Coronary artery (tissue), 2 donors: ENCODE measurements at places on chromosomes 11 and 22.

DNA sequence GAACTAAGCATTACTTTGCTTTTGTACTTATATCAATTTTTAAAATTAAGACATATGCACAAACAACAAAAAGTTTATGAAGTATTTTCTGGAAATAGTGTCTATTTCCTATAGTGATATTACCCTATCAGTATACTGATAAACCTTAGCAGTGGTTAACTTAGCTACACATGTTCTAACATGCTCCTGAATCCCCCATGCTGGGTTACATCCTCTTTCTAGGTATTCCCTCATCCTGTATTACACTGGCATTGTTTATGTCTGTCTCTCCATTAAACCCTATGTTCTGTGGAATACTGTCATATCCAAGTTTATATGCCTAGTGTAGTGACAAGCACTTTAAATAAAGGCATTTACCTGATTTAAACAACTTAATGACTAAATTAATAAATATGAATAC is 1.8 kb upstream of the FAR1 start:
- no peak for DNase-seq

DNA sequence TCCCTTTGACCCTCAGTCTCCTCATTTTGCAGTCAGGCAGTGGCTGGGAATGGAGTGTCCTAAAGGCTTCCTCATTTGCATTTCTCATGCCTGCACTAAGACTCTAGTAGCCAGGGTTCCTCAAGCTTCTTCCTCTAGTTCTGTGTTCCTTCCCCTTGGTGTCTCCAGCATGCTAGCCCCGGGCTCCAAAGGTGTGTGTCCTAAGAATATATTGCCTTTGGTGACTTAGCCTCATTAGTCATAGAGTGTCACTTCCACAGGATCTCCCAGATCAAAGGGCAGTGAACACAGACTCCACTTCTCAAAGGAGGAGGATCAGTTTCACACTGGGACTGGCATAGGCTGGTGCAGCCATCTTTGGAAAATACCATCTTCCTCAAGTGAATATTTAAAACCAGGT is 21.4 kb upstream of the ACER3 start:
- no peak for DNase-seq

- DNase-seq: no peak
Observed at GRCh38 chr11:16404781-16405285, 48.5 kb upstream of the SOX6 start.

- DNase-seq: no peak
Observed at GRCh38 chr11:59025097-59025496, 61.0 kb upstream of the GLYATL1B start.

DNA sequence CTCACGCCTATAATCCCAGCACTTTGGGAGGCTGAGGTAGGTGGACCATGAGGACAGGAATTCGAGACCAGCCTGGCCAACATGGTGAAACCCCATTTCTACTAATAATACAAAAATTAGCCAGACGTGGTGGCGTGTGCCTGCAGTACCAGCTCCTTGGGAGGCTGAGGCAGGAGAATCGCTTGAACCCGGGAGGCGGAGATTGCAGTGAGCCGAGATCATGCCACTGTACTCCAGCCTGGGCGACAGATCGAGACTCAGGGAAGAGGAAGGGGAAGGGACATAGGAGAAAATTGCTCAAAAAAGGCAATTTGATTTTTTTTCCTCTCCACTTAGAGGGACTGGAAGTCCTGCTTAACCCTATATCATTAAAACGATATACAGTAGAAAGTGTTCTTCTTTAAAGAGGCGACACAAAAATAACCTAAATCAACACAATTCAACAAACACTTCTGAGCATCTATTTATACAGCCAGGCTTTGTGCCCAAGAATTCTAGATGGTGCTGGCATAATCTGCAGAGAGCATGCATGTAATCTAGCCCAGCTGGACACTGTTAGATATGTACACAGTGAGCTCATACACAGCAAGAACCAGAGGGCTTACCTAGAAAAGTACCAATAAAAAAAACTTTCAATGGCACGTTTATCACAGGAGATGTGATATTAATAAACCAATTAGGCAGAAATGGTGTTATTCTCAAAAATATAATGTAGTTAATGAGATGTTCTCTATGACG is 20.9 kb upstream of the DENND5A start:
- DNase-seq: no peak

- no peak for DNase-seq
Observed at GRCh38 chr11:85827748-85828639, 17.1 kb upstream of the SYTL2 start.

GRCh38 chr11:112016088-112016764 is 9.0 kb upstream of the DLAT start:
- DNase-seq: no peak

DNA sequence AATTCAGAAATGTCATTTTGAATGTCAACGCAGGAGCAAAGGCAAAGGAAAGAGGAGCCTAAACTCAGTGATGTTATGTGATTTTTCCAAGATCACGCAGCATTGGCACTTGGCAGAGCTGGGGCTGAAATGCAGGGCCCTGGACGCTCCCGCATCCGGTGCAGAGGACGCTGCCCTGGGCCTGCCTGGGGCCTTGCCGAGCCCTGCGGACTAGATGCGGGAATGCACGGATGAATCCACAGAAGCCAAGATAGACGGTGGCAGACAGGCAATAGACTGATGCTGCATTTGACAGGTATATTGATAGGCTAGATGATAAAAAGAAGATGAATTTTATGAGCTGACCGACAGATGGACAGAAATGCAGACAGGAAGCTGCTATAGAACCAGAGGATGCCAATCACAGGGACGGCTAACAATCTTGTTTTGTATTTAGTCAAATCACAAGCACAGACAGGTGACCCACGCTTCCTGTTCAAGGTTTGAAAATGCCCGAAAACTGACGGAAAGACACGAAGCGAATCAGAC is 696 bp upstream of the MARK2 start:
- DNase-seq: no peak

GRCh38 chr11:17978553-17979287 is 34.1 kb downstream of the SERGEF start:
- no peak for DNase-seq

- DNase-seq: no peak
Observed at GRCh38 chr11:33735271-33736147, 714 bp downstream of the CD59 start.

GRCh38 chr22:44380756-44381486 is 68.2 kb upstream of the SHISAL1 start:
- peak; percentile 56 for DNase-seq

GRCh38 chr22:20434773-20435172 is 2.9 kb downstream of the SCARF2 start:
- DNase-seq: no peak

- DNase-seq: no peak
Observed at GRCh38 chr22:38449776-38450175, 5.2 kb downstream of the KCNJ4 start.

- DNase-seq: no peak
Observed at GRCh38 chr11:11738370-11738769, 103.4 kb upstream of the USP47 start.

DNA sequence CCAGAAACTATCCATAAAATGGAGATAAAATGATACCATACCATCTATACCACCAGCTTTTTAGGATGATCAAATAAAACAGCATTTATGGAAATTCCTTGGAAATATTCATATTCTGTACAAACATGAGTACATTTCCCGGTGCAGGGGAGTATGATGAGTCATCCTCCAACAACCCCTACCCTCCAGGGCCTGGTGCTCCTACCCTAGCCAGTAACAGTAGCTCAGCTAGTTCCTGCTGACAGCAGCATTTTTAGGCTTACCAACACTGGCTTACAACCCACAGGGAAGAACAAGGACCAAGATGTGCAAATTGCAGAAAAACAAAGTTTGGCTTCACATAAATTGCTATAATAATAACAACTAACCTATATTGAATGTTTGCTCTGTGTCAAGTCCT is 406.2 kb upstream of the CADM1 start:
- no peak for DNase-seq

GRCh38 chr11:118488480-118489109 is 38.7 kb upstream of the TTC36 start:
- no peak for DNase-seq

- DNase-seq: no peak
Observed at GRCh38 chr11:4090258-4090657, 4.3 kb upstream of the RRM1 start.

GRCh38 chr22:33922349-33922681 is 2.0 kb upstream of the LARGE1 start:
- DNase-seq: no peak

DNA sequence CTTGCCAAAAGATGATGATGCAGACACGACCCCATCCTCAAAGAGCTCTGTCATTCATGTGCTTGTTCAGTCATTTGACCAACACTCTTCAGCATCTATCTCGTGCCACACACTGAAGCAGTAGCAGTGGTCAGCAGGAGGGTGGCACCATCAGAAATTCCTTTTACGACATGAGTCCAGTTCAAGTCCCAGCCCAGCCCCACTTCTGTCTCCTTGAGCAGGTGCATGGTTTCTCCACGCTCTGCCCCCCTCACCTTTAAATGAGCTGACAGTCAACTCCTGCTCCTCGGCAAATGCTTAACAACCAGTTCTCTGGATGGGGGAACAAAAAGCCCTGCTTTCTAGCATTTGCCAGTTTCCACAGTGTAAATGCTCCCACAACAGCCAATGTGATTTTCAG is 60.9 kb downstream of the SYN3 start:
- no peak for DNase-seq

DNA sequence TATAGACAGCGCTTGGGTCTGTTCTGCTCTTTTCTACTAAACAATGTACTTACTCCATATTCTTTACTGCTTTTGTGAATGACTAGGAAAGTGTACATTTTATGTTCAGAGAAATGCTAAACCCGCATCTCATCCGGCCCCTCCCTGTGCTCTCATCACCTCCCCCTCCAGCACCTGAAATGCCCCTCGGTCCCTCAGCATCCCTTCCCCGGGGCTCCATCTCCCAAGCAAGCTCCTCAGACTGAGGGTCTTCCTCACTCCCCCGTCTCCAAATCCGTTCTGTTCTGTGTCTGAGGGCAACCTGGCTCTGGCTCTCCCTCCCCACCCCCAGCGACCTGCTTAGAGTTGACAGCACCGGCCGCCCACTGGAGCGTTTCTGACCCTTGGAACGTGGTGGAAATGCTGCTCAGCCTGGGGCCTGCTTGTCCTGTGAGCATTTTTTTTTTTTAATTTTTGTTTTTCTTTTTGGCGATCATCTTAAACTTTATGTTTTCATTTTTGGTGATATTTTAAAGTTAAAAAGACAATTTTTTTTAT is 1.4 kb downstream of the SELENOO start:
- no peak for DNase-seq

DNA sequence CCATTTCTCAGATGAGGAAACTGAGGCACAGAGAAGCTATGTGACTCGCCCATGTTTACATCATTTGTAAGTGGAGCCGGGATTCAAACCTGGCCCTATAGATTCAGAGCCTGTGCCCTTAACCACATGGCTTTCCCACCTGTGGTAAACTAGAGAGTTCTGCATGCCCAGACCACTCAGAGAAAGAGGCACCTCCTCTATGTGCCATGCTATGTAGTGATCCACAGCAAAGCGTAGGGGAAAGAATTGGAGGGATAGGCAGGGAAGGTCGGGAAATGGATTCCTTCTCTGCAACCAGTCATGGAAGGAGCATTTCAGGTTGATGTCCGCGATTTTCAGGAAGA is 15.4 kb upstream of the POU2AF2 start:
- no peak for DNase-seq

- DNase-seq: no peak
Observed at GRCh38 chr11:43580735-43581369, 99.7 kb upstream of the HSD17B12 start.

DNA sequence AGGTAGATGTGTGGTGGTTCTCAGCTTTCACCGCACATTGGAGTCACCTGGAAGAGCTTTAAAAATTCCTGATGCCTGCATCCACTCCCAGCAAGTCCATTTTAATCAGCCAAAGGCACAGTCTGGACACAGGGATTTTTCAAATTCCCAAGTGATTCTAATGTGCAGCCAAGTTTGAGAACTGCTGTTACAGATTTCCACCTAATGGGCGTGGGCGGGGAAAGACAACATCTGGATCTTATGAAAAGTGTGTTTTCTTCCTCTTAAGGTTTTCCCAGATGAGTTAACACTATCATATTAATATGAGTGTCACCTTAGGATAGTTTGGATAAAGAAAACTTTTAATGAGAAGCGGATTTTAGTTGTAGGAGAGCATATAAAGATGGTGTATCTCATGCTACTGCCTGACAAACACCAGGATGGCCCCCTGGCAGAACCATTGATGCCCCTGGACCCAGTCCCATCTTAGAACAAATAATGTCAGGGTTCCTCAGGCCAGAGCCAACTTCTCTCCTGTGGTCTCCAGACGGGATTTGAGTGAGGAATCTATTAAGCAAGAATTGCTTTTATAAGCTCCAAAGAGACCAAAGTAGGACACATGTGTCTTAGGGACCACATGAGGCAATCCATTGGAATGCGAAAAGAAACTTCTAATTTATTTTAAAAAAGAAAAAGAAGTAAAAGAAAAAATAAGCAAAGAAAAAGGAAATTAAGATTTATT is 31.9 kb downstream of the POU2AF1 start:
- no peak for DNase-seq

GRCh38 chr22:42380769-42381551 is 51.2 kb downstream of the NFAM1 start:
- DNase-seq: no peak

- DNase-seq: no peak
Observed at GRCh38 chr11:96763244-96763643, 373.4 kb downstream of the JRKL start.

DNA sequence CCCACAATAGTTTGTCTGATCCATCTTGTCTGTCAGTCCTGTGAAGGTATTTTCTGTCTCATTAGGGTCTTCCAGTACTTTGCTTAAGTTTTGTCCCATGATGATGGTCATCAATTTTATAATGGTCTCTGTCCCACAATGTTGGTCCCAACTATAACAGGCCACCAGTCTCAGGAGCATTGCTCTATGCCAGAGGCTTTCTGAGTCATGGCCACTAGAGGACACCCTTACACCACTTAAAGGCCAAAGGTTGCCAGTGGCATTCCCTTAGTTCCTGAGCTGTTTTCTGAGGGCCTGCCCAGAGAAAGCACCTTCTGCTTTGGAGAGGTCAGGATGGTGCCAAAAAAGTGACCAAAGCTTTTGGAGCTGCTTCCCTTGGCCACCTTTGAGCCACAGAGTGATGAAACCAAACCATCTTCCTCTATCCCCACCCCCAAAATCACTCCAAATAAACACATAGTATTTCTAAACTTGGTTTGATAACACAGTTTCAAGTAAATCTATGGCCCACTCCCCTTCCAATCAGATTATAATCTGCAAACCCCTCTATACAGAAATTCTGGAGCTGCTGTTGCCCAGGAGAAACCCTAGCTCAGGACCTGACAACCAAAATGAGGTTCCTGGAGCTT is 19.3 kb downstream of the EIF3F start:
- no peak for DNase-seq
